ENCODE measurements at places on chromosomes 11 and 22.
A peak's percentile ranks its signal among the peaks of the same experiment; 100 is the strongest.

DNA sequence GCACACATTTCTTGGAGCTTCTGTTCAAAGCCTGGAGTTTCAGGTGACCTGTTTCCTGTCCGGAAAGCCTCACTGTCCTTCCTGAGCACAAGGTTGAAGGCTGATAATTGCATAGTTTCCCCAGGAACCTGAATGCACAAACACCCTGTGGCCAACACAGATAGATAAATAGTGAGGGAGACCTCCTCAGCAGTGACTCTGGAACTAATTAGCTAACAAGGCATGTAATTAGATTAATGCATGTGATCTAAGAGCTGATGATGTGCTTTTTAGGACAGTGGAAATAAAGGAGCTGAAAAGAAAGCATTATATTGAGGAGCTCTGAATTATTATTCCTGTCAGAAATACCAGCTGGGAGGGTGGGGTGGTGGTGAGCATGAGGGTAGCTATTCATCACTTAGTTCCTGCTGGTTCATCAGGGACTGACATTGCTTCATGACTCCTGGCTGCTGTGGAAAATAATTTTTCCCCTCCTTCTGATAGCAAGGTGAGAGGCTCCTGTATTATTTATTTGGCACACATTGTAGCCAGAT lies 101.1 kb downstream of the NELL1 start:
- DNase-seq: no peak

DNA sequence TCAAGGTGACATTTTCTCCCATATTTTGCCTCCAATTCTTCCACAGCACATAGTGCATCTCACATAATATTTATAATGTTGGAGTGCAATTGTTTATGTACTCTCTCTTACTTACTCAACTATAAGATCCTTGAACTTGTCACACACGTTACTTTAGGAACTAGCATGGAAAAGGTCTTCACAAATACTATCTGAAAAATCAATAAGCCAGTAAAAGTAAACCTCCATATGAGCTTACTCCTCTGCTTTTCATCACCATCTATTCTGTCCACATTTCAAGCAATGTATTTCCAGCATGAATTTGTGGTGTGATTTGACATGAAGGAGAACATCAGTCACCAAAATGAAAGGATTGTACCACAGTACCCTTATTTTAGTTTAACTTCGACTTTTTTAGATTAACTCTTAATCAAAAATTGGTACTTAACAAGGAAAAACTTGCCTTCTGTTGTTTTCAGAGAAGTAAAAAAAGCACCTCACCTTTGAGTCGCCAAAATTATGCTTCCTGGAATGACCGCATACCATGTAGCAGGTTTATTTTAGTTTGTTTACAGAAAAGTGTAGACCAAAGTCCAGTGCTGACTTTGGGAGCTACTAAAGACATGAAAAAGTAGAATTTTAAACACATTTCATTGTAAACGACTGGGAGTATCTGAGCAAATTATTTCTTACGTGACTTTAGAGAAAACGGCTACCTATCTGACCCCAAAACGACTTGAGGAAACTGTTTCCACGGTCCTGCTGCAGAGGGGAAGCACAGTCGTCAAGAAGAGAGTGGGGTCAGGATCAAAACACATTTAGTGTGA lies at the start of gene SLC22A9:
Gene SLC22A9, plus strand, starts transcription at position 621 of the 806 bp plus-strand sequence. CDS start 272 bp downstream, outside the sequence.
- no peak for DNase-seq

DNA sequence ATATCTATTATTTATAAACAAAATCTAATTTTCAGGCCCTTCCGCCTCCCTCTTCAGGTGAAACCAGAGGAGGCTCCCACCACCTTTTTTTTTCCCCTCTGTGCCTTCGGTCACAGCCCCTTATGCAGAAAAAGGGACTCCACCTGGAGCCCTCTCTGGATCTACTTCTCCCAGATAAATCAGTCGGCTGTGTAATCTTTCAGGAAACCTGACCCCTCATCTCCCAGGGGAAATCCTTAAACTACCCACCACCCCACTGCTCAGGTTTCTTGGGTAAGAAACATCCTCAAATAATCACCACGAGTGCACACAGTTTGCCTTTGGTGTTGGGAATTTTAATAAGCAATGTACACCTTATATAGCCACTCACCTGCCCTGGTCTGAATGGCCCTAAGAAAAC lies 104.2 kb downstream of the NAV2 start:
- DNase-seq: no peak

DNA sequence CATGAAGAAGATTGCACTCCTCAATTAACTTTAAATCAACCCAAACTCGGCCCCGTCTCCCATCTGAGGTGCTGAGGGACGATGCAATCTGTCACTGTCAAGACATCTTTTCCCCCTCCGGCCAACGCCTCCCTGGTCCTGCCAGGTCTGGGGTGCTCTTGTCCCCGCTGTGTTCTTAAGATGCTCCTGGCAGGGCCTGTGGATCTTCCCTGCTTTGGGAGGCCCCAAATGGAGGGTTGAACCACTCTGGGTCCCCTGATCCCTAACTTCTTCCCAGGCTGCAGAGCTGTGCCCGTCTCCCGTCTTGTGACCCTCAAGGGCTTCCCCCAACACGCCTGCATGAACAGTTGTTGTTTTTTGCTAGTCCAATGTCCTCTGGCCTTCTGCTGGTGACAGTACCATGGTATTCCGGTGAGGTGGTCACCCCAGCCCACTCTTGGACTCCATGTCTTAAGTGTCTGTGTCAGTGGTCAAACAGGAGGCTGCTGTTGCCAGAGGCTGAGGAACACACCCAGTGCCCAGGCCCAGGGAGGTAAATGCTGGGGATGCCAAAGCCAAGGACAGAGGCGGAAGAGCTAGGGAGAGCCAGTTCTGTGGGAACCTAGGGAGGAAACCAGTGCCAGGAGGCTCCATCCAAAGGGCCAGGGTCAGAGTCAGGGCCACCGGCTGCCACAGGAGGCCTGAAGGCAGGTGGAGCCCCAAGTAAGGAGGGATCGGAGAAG lies 70.6 kb upstream of the SHANK2 start:
- no peak for DNase-seq

DNA sequence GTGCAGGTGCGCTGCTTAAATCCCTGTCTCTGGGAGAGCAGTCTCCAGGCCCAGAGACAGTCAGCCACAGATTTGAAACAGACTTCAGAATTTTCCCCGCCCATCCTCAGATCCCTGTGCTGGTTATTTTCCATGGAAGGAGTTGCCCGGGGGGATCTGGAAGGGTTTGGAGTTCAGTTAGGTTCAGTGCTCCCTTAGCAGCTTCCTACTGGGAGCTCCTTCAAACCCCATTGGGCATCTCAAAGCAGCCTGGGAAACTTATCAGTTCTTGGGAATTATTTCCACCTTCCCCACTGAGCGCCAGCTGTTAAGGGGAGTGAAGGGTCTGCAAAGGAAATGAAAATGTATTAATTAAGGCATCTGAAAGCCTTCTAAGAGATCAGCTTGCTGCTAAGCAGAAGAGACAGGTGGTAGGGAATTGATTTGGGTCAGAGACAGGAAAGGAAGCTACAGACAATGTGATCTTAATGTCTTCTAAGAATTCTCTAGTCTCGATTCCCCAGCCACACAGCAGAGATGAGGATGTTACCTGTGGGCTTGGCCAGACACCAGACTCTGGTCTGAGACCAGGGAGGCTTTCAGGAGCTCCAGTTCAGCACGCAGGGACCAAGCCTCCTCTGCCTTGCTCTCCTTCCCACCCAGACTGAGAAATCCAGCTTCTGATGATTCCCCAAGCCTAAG lies 106.2 kb upstream of the TBCEL start:
- DNase-seq: no peak

DNA sequence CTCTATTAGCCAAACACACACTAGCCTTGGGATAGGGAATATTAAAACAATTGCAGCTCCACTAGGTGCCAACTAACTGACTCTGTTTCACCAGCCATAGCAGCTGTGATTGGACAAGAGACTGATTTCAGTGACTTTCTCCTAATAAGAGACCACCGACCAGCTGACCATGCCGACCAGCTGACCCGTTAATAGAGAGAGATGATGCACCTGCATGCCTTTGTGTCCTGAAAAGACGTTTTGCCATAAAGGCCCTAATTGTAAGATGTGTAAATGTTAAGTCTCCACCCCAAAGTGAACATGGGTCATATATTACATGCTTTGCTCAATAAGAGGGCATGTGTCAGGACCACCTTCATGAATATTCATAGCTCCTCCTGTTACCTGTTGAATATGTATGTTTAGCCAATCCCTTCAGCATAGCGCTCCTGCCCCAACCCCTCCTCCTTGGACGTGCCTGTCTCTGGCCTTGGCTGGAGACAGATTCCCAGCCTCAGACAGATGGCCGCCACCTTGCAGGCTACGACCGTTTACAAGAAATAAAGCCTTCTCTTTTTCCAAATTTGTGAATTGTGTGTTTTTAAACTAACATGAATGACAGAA lies 1.3 kb upstream of the NADSYN1 start:
- DNase-seq: no peak

DNA sequence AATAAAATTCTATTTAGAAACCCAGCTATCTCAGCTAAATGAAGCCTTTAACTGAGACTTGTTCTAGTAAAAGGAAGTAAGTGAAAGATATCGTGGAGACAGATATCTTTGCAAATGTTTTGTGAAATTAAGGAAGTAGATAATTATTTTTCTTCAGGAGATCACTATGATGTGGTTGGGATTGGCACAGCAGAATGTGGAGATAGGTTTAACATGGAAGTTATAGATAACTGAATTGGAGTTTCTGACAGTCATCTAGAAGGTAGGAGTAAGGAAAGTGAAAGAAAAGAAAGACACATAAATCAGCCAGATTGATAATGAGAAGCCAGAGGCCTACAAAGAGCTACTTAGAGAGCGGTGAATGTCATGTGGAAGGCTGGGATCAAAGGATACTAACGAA lies 4.7 kb upstream of the CASP5 start:
- no peak for DNase-seq

DNA sequence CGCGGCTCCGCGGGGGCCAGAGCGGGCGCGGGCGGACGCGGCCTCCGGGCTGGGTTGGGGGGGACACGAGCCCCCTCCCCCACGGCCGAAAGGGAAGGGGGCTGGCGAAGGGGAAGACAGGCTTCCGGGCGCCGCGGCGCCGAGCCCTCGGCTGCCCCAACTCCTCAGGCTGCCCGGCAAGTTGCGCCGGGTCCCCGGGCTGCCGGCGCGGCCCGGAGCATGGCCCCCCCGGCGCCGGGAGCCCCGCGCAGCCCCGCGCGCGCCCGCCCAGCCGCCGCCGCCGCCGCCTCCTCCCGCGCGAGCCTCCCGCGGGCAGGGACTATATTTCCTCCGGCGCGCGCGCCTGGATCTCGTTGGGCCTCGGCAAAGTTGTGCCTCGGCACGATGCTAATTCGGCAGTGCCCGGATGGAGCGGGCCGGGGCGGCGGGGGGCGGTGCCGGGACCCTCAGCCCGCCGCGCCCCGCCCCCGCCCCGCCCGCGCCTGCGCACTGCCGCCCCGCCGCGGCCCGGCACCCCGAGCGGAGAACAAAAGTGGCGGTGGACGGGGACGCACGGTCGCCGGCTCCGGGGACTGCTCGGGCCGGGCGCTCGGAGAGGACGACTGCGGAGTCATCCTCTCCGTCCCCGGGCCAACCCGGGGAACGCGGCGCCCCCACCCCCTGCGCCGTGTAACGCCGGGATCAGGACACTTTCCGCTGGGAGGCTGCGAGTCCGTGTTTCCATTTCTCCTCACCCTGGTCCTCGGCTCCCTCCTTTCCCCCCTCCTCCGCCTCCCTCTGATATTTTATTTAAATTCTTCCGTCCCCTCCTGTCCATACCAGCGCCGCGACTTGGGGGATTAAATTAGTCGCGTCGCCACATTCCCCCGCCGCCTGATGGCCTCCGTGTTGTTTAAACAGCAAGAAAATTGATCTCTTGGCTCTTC lies at the start of gene PHF21B:
Gene PHF21B, minus strand, starts transcription at position 400 of the 926 bp plus-strand sequence. CDS start 456 bp downstream, outside the sequence.
- DNase-seq: peak; percentile 93

DNA sequence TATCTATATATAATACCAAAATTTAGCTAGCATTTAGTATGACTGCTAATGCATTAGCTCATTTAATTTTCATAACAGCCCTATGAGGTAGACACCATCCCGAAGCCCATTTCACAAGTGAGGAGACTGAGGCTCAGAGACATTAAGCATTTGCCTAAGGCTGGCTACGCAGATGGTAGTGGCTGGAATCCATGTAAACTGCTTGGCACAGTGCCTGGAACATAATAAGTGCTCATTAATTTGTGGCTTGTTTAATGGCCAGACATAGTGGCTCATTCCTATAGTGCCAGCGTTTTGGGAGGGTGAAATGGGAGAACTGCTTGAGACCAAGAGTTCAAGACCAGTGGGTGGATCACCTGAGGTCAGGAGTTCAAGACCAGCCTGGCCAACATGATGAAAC lies 17.8 kb upstream of the TP53I11 start:
- DNase-seq: no peak

DNA sequence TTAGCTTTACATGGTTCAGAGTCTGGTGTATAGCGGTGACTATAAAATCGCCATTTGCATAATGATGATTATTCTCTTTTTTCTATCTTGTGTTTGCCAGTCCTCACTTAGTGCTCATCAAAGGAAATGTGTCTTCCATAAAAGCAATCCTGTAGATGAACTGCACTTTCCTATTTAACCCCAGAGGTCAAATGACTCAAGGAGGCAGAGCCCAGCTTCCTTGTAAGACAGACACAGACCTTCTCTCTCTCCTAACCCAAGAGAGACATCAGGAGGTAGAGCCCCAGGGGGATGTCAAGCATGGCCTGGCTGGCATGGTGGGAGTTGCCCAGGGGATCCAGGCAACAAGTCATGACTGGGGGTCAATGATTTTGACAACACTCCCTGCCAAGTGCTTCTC lies 46.9 kb upstream of the CRTAM start:
- DNase-seq: no peak

- DNase-seq: no peak
Measured at GRCh38 chr22:31719850-31720471, 30.0 kb downstream of the PRR14L start.

GRCh38 chr11:118607401-118608359 lies at the start of gene PHLDB1:
PHLDB1 (plus strand) TSS chr11:118607615; CDS start chr11:118613837, 6,222 bp downstream.
- peak; percentile 82 for DNase-seq

- DNase-seq: no peak
Measured at GRCh38 chr22:32958001-32958400, 100.2 kb downstream of the SYN3 start.

DNA sequence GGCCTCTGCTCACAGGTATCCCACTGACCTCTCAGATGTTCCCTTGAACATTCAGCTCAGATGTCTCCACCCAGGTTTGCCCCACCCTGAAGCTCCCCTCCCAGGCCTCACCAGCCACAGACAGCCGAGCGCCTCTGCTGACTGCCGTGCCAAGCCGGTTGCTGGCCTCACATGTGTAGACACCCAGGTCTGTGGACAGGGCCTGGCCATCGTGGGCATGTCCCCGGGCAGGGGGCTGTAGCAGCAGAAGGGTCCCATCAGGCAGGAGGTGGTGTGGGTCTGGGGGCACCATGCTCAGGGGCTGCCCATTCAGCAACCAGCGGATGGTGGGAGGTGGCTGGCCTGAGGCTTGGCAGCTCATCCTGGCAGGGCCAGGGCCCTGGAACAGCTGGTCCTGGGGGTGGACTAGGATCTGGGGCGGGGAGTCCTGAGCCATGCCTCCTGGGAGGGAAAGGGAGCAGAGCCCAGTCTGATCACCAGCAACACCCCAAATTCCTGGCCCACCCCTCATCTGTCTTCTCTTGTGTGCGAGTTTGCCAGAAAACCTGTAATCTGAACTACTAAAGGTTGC lies 759 bp downstream of the ROBO4 start:
- no peak for DNase-seq

Measured in posterior cingulate gyrus (tissue), 11 donors.